ENCODE measurements at places on chromosomes 4 and X.

DNA sequence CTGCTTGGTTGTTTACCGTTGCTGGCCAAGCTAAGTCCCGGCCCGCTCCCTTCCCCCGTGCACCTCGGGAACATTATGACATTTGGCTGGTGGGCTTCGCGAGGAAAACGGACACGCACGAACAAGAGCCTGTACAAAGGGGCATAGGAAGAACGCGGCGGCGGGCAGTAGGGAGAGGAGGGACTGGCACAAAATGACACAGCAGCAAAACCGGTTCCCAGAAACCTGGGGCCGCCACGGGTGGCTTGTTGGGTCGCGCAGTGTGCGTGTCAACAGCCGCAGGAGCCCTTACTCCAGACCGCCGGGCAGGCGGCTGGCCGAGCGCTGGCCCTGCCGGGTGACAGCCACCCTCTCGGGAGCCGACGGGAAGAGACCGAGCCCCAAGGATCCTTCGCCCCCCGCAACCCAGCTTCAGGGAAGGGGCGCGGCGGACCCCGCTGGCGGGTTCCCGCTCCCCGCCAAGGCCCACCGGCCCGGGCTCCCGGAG, 1.6 kb upstream of the LIN54 start:
- no peak for DNase-seq

GRCh38 chr4:88697141-88697540, 488 bp downstream of the NAP1L5 start:
- DNase-seq = no peak

GRCh38 chr4:186587416-186588018, 32.1 kb upstream of the MTNR1A start:
- peak; percentile 9 for DNase-seq

- no peak for DNase-seq
Observed at GRCh38 chr4:128347930-128348660, 60.5 kb upstream of the PGRMC2 start.

- no peak for DNase-seq
Observed at GRCh38 chrX:72624194-72624593, 51.6 kb upstream of the HDAC8 start.

DNA sequence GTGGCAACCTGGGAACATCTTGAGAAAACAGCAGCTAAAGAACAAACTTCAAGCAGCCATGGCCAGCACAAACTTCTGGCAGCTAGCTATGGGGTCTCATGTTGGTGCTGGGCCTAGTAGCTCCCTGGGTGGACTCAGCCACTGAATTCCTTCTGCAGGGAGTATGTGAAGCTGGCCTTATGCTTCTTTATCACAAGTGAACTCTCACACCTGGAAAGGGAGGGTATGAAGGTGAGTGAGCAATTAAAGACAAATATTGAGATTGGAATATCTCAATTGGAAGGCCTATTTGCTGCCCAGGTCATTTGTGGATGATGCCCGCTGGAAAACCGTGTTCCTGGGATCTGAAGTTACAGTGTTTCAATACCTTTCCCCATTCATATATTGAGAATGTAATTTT, 153.3 kb upstream of the RPS6KA3 start:
- DNase-seq = no peak

DNA sequence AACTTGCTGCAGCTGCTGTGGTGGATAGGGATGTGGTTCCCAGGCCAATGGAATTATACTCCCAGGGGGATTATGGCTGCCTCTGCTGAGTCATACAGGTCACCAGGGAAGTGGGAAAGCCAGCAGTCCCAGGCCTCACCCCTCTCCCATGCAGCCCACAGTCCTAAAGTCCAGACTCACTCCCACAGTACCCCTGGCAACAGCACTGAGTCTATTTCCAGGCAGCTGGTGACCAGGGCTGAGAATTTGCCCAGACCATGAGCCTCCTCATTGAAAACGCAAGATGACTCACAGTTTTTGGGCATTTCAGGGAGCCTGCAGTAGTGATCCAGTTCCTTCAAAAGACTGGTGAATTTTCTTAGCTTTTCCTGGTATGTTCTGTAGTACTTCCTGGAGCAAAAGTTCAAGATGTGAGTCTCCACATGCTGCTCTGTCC, 137.6 kb downstream of the NPNT start:
- no peak for DNase-seq

DNA sequence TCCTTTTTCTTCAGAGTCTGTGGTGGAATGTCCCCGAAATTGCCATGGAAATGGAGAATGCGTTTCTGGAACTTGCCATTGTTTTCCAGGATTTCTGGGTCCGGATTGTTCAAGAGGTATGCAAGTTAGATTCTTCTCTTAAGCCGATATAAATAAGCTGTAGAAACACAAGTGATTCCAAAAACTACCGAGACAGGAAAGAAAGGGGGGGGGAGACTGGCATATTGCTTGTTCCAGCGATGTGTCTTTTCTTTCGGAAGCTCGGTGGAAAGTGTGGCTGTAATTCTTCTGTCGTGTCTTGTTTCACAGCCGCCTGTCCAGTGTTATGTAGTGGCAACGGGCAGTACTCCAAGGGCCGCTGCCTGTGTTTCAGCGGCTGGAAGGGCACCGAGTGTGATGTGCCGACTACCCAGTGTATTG, 236.9 kb downstream of the DCTD start:
- no peak for DNase-seq

DNA sequence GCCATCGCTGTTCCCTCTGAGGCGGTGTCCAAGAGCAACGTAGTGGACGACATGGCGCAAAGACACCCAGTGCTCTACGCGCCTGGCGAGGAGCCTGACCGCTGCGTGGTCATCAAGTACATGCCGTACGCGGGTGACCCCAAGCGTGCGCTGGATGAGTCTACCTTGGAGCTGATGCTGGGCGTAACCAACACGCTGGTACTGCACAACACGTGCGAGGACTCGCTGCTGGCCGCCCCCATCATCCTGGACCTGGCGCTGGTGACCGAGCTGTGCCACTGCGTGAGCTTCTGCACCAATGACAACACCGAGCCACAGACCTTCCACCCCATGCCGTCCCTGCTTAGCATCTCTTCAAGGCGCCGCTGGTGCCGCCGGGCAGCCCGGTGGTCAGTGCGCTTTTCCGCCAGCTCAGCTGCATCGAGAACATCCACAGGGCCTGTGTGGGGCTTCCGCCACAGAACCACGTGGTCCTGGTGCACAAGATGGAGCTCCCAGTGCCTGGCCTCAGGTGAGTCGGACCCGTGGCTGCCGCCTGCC, 129.0 kb downstream of the ANAPC4 start:
- DNase-seq = no peak

DNA sequence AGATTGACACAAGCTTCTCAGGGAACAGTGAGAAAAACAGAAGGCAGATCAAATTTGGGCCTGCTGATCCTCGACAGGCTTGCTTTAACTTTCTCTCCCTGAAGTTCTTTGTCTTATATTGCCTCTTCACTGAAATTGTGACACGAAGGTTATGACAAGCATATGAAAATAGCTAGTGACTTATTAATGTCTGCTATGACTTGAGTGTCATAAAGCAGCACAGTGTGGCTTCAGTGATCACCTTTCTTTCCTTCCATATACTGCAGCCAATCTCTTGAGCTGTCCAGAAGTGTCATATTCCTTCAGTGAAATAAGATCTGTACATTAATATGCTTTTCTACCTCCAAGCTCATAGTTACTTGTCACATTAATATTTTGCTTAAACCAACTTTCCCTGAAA, 870.2 kb downstream of the C4orf33 start:
- no peak for DNase-seq

GRCh38 chr4:97394653-97395052, 748.6 kb downstream of the STPG2 start:
- DNase-seq = no peak

GRCh38 chr4:52106660-52107059, 55.6 kb downstream of the SPATA18 start:
- no peak for DNase-seq

DNA sequence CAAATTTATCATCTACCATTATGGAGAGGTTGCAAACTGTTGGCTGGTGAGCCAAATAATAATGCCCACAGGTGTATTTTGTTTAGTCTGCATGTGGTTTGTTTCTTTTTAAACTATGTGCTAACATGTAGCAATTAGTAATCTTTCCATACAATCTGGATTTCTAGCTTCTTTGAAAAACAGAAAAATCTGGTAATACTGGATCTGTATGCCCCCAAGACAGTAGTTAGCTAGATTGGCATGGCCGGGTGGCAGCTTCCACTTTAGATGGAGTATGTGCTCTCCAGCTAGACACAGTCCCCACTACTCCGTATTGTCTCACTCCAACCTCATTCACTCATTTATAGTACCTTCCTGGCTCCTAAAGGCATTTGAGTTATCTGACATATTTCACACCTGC, 91.3 kb downstream of the NHSL2 start:
- DNase-seq = no peak

- no peak for DNase-seq
Observed at GRCh38 chrX:7330971-7331746, 183.2 kb upstream of the PUDP start.

GRCh38 chr4:89110541-89110985, 770 bp upstream of the TIGD2 start:
- DNase-seq = no peak

- peak; percentile 6 for DNase-seq
Observed at GRCh38 chrX:154317391-154317995, 21.9 kb downstream of the TKTL1 start.

DNA sequence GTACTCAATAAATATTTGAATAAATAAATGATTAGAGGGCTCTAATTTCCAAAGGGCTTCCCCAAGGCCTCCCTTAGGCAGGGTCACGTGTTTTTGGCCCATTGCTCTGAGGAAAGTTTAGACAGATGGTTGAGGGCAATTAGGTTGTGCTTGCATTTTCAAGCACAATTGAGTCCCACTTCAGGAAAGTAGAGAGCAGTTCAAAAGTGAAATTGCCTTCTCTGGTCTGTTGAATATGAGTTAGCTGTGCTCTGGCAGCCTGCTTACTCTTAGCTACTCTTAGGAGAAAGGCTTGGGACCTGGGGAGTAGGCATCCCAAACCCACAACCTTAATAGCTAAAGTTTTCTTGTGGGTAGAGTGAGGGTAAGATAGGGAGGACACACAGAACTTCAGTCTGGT, 9.0 kb upstream of the DRP2 start:
- DNase-seq = no peak

DNA sequence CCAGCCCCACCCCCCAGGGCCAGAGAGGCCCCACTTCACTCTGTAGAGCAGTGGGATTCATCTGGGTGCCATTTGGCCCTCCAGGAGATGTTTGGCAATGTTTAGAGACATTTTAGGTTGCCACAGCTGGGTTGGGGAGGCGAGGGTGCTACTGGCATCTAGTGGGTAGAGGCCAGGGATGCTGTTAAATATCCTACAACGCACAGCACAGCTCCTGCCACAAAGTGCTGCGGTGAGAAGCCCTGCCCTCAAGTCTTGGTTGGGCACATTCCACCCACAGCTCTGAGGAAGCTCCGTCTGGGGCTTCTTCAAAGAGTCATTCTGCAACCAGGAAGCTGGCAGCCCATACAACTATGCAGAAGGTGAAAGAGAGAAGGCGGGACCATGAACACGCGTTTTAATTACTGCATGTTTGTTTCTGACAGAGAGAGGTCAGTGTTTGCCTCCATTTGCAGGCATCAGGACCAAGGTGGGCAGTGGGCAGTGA, 48.1 kb upstream of the FAM9C start:
- no peak for DNase-seq

DNA sequence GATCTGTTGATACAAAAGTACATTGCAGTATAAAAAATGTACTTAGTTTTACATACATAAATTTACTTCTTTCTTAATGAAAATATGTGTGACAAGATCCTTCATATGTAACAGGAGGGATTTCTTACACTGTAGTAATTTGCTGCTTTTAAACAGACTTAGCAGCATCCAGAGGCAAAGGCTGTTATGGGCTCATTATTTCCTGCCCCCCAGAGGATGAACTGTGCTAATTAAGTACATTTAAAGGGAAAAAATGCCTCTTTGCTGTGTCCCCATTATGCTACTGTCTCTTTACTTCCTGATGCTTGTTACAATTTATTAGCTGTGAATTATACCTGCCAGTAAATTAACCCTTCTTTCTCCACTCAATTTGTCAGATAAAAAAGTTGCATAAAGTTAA, 47.1 kb downstream of the NDST3 start:
- DNase-seq = no peak

GRCh38 chr4:8582941-8583654, 2.9 kb downstream of the GPR78 start:
- DNase-seq = no peak

- no peak for DNase-seq
Observed at GRCh38 chr4:185202984-185203485, 765 bp downstream of the CFAP97 start.

DNA sequence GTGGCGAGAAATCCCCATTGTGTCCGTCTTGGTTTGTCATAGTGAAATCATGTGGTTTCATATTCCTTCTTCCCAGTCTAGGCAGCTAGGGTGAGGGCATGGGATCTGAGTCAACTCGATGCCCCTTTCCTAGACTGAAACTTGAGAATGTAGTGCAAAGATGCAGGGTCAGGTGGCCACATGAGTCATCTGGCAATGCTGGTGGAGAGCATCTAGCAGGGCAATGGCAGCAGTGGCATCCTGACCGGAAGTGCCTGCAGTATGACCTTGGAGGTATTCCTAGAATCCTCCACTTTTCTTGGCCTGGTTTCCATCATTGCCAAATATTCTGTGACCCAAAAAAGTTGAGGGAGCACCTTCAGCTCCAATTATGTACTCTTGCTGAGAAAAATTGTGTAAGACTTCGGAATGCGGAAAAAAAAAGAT, 39.1 kb upstream of the TMEM184C start:
- no peak for DNase-seq

GRCh38 chr4:88352062-88352740, 26.5 kb upstream of the HERC6 start:
- DNase-seq = no peak

- DNase-seq = peak; percentile 58
Observed at GRCh38 chrX:129522184-129523078, 859 bp downstream of the SMARCA1 start.

- DNase-seq = no peak
Observed at GRCh38 chr4:88728146-88728545, 30.5 kb upstream of the NAP1L5 start.

DNA sequence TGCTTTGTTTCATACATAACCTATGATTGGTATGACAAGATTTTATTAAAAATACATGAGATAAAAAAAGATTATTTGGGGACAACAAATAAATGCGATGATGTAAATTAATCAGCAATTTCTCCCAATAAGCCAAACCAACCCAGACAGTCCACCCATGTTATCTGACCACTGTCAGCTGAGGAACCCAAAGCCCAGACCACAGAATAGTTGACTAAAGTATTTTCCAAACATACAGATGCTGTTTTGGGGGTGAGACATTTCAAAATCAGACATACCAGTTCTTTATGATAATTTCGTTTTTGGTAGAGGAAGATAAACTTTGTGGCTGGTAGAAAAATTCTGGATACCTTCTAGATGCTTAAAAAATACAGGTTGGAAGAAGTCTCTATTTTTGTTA, 650.8 kb upstream of the FAM241A start:
- no peak for DNase-seq

All from NCI-H1436 (cell line).